ENCODE measurements at places on chromosomes 7 and 10.

DNA sequence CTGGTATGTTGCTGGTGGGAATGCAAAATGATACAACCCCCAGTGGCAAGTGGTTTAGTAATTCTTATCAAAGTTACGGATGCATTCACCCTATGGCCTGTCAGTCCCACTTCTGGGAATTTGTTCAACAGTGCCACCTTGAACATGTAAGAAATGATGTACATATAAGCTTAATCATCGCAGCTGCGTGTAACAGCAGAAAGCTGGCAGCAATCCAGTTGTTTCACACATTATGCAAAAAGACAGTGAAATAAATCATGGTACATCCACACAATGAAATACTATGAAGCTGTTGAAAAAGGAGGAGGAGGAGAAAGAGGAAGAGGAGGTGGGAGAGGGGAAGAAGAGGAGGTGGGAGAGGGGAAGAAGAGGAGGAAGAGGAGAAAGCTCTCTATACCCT, 76.2 kb upstream of the MYL10 start:
- no peak for DNase-seq

GRCh38 chr7:76997381-76998284, 34.5 kb downstream of the SPDYE17 start:
- DNase-seq, result no peak

GRCh38 chr7:24885305-24885704, 94.7 kb downstream of the OSBPL3 start:
- DNase-seq, result no peak

- DNase-seq, result no peak
Observed at GRCh38 chr7:3174515-3175284, 126.4 kb upstream of the SDK1 start.

GRCh38 chr10:53918755-53919154, 882.3 kb downstream of the PCDH15 start:
- DNase-seq, result no peak

- no peak for DNase-seq
Observed at GRCh38 chr10:82742478-82742877, 867.5 kb downstream of the NRG3 start.

- DNase-seq, result no peak
Observed at GRCh38 chr10:19971343-19972052, 155.3 kb downstream of the PLXDC2 start.

GRCh38 chr7:116630932-116631671, 40.9 kb upstream of the MET start:
- no peak for DNase-seq

DNA sequence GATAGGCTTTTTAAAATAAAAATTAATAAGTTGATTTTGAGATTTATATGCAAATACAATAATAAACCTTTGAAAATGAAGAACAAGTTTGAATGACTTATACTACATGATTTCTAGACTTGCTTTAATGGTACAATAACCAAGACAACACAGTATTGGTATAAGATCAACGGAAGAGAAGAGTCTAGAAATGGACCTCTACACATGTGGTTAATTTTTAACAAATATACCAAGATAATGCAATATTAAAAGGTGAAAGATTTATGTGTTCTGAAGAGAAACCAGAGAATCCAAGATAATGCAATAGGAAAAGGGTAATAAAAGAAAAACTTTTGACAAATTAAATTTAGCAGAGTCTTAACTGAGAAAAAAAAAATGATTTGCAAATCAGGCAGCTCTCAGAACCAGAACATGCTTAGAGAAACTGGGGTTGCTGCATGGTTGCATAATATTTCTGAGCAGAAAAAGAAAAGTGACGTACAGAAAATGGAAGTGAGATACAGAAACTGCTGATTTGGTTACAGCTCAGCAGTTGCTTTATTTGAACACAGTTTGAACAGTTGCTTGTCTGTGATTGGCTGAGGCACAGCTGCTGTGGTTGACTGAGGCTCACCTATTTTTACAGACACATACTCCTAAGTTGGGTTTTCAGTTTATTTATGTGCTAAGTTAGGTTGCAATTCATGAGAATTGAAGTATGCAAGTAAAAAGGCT, 365.9 kb downstream of the CRPPA start:
- no peak for DNase-seq

GRCh38 chr10:103627893-103628292, 134.4 kb downstream of the NEURL1 start:
- DNase-seq, result no peak

- DNase-seq, result no peak
Observed at GRCh38 chr7:83472376-83472775, 176.6 kb downstream of the SEMA3E start.

DNA sequence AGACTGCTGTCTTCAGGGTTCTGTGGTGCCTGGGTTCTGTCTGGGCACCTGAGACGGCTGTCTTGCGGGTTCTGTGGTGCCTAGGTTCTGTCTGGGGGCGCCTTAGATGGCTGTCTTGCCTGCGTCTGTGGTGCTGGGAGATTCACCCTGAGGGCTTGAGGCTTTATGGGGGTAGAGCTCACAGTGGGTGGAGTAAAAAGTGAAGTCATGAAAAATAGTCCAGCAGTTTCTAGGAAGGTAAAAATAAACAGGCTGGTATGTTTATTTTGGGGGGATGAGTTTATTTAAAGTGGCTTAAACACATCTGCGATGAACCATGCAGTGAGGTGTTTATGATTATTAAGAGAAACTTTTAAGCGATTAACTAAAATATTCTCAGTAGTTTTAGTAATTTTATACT, 64.2 kb downstream of the NKX6-2 start:
- DNase-seq, result no peak

- DNase-seq, result no peak
Observed at GRCh38 chr7:40983111-40983510, 719.8 kb downstream of the INHBA start.

DNA sequence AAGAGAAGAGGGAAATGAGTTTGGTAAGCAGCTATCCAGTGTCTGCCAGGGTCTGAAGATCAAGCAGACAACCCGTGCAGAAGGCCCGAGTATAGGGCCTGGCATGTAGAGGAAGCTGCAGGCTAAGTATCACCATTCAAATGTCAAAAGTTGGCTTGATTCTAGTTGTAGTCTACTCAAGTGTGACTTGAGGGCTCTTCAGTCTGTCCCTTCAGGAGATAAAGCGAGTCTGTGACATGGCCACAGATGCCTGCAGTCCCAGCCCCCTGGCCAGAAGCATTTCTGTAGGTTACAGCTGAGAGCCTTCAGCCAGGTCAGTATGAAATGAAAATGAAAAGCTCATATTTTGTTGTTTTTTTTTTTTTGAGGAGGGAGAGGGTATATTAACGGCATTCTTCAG, 97.8 kb upstream of the EEPD1 start:
- DNase-seq, result no peak

DNA sequence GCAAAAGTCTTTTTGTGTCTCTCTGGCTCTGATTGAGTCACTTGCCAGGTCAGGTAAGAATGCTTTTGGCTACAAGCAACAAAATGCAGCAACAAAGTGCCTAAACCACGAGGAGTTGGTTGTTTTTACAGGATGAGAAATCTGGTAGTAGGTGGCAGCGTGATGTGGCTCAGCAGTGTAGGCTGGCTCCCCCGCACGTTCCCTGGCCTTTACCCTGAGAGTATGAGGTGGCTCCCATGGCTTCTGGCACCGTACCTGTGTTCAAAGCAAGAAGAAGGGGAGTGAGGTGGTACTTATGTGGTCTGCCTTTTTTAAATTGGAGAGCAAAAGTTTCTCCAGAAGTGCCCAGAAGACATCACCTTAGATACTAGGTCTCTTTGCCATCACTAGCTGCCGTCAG, 11.7 kb downstream of the PRKRIP1 start:
- DNase-seq, result no peak

DNA sequence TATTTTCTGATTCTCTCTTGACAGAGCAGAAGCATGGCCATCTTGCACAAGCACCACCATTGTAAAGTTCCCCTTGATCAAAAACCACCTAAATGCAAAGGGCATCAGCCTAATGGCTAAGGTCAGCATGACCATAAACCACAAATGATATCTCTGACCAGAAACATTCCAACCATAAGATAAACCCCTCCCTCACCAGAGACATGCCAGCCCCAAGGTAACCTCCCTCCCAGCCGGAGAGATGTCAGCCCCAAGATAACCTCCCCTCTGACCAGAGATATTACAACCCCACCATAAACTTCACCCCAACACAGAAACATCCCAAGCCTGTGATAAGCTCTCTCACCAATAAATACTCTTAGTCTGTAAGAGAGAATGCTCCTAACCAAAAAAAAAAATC, 72.1 kb upstream of the CDK1 start:
- DNase-seq, result no peak

DNA sequence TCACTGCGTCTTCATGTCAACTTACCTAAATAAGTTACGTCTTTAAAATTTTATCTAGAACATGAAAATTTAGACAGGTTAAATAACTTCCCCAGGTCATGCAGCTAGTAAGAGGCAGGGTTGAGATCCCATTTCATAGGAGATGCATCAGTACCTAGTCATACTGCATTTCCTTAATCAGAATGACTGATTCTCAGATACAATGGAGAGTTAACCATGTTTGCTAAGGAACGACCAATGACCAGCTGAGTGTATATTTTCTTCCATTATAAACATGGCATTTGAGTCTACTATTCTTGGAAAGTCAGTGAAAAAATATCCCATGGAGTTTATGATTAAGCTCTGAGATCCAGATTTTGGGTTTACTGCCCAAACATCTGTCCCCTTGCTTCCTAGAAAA, 39.6 kb downstream of the ENTPD1 start:
- no peak for DNase-seq

DNA sequence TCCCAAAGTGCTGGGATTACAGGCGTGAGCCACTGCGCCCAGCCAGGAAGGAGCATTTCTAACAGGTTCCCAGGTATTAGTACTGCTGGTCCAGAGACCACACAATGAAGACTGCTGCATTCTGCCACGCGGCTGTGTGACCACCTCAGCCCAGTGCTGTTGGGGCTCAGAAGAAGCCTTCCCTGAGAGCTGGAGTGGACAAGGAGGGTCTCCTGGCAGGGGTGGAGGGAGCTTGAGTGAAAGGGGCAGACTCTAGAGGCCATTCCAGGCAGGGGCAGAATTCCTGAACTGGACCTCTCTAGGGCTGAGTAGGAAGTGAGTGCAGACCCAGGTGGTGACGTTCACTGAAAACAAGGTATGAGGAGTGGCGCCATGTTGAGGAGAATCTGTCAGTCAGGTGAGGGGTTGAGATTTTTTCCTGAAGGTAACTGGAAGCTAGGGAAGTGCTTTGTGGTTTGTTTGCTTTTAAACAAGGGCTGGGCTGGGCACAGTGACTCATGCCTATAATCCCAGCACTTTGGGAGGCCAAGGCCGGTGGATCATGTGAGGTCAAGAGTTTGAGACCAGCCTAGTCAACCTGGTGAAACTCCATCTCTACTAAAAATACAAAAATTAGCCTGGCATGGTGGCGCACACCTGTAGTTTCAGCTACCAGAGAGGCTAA, 67.6 kb downstream of the TACC2 start:
- DNase-seq, result no peak

DNA sequence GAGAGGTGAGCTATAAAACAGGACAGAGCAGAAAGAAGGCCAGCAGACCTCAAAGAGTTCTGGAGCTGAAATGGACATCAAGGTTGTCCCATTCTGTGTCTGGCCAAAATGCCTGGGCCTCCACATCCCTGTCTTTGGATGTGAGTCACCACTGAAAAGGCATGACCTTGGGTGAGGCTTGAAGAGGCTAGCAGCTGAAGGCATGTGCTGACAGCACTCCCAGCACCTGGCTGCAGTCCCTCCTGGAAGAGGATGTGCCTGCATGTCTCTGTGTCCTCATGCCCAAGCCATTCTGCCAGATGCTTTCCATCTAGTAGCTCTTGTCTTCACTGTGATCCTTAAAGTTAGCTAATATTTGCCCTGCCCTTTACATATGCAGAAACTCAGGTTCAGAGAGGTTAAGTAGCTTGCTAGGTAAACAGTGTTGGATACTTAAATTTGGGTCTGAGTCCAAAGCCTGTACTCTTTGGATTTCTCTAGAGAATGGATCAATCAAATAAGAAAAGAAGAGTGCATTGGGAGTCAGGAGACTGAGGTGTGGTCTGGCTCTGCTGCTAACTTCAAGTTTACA, 35.8 kb downstream of the HECW1 start:
- DNase-seq, result no peak

GRCh38 chr7:96927131-96927530, 78.2 kb upstream of the DLX6 start:
- no peak for DNase-seq

DNA sequence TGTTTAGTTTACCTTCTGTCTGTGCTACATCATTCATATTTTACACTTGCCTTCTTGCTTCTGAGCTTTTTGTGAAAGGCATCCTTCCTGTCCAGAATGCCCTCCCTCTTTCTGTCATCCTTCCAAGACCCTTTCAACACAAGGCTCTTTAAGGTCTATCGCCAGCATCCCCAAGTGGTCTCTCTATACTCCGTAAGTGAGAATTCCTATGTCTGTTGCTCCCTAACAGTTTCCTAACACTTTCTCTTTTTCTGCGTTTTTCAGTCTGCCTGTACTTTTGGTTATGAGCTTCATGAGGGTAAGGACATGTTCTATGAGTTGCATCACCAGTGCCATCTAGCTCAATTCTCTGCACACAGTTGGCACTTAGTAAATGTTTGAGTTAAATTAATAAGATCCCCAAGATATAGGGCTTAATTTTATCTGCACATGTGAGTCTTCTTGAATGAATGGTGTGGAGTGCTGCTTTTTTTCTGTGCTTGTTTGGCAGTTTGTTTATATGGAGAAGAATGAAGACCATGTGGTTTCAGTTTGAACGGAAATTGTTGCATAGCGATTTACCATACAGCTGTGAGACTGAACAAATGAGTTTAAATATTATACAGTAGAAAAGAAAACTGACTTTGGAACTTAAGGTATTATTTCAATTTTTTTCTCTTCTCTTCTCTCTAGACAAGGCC, 29.4 kb downstream of the RABGEF1 start:
- no peak for DNase-seq

- peak; percentile 63 for DNase-seq
Observed at GRCh38 chr10:31319602-31320549, 860 bp downstream of the ZEB1 start.

- no peak for DNase-seq
Observed at GRCh38 chr10:83373671-83374070, 765.6 kb upstream of the GHITM start.

- no peak for DNase-seq
Observed at GRCh38 chr10:36183056-36183455, 541.0 kb upstream of the FZD8 start.

DNA sequence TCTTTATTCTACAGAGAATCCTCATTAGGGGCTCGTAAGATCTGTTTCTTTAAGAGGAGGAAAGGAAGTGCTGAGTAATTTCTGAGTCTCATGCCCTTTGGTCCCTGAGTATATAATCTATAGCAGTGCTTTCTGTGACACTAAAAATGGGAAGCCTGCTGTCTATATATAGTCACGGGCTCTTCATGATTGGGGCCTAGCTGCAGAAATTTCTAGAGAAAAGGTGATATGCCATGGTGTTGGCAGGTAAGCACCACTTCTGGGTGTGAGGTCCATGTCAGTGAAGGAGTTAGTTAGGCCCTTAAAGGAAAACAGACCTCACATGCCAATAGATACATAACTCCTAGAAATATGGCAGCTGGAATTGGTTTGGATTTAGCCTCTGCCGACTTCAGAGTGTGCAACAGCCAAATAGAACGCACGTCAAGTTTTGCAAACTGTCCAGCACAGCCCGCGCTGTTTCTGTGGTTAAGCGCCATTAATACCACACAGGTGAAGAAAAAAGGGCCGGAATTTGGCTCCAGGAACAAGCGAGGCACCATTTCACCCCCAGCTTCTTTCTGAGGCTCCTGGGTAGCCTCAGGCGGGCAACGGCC, 123.2 kb downstream of the TACC2 start:
- DNase-seq, result no peak

- DNase-seq, result no peak
Observed at GRCh38 chr7:86598311-86598710, 45.4 kb upstream of the GRM3 start.
